ENCODE measurements at places on chromosomes 12 and 14.
A peak's percentile ranks its signal among the peaks of the same experiment; 100 is the strongest.

- DNase-seq = peak; percentile 85
Observed at GRCh38 chr12:26126340-26127284, 1.8 kb upstream of the BHLHE41 start.

DNA sequence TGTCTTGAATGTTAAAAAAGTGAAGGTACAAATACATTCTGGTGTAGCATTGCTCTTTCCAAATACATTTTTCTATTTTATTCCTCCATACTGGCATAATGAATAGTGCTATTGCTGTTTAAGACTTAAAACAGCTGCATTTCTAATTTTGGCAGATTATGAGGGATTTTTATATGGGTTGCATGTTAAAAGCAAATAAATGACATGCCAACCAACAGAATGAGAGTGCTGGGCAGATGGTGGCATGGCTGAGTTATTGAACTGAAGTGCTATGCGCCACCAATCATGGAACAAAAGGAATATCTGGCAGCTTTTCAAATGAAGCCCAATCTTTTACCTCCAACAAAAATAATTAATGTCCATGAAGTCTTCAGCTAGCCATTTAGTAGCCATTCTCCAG lies 215.0 kb downstream of the PRKD1 start:
- DNase-seq = no peak

GRCh38 chr14:105087963-105088811 lies 23.0 kb upstream of the GPR132 start:
- DNase-seq = no peak

- no peak for DNase-seq
Observed at GRCh38 chr14:29169408-29169807, 402.8 kb downstream of the FOXG1 start.

DNA sequence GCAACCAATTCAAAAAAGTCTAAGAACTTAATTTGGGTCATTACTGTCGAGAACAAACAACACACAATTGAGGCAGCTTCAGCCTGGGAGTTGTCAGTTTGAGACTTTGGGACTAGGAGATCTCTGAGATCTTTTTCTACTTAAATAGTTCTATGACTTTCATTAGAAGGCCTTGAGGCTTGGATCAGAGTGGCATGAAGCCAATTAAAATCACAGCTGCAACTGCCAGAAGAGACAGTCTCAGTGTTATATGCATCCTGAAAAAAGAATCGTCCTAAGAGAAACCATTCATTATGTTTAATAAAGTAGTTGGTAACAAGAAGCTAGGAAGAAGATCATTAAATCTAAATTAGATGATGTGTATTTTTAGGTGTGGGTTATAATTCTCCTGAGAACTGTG lies 170.8 kb upstream of the RASSF8 start:
- DNase-seq = no peak

DNA sequence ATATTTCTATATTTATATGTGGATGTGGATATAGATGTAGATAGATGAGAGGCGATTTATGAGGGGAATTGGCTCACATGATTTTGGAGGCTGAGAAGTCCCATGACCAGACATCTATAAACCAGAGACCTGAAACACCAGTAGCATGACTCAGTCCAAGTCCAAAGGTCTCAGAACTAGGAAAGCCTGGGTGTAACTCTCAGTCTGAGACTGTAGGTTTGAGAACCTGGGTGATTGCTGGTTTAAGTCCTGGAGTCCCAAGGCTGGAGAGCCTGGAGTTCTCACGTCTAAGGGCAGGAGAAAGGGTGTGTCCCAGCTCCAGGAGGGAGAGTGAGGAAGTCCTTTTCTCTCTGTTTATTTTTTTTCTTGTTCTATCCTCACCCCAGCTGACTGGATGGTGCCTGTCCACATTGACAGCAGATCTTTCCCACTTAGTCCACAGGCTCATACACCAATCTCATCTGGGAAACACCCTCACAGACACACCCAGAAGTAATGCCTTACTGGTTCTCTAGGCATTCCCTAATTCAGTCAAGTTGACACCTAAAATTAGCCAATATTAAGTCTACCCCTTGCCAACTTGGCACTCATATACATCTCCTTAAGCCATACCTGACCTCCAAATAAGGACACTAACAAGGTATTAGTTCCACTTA lies 45.4 kb downstream of the EMP1 start:
- no peak for DNase-seq

GRCh38 chr14:25875475-25875874 lies 722.4 kb downstream of the NOVA1 start:
- DNase-seq = no peak

- DNase-seq = no peak
Observed at GRCh38 chr12:29591140-29592020, 93.9 kb upstream of the OVCH1 start.

GRCh38 chr14:58109744-58110143 lies 42.3 kb downstream of the ARMH4 start:
- DNase-seq = peak; percentile 27

DNA sequence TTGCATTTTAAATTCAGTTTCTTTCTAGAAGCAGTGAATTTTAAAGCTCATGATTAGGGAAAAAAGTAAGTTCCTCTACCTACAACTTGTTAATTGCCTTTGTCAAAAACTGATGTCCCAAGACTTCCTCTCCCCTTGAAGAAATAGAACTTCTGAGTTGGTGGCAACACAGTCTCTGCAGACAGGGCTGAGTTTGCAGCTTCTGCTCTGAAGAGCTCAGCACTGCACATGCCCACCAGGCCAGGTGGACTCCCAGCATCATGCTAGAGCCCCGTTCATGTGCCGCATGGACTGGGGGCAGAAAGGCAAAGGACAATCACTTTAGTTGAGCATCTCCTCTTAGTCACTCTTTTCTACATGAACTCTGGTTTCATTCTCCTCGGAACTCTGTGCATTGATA lies 620.1 kb downstream of the VRK1 start:
- DNase-seq = no peak

GRCh38 chr14:33477797-33478196 lies 473.1 kb downstream of the EGLN3 start:
- DNase-seq = no peak

DNA sequence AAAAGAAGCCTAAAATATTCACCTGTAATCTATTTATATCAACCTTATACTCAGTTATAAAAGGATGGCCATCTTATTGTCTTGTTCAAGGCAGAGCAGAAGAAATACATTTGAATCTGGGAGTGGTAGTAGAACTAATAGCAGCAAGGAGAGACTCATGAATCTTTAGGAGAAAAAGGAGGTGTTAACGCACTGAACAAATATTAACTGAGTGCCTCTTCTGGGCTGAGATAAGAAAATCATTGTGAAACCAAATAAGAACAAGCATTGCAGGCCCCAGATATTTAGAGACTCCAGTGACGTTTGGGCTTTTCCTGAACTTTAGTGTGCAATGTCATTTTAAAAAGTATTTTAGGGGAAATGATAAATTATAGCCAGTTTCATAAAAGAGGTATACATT lies 790.6 kb downstream of the DIO2 start:
- no peak for DNase-seq

- no peak for DNase-seq
Observed at GRCh38 chr14:46573498-46573897, 78.1 kb downstream of the RPL10L start.

GRCh38 chr12:51217133-51217967 lies 512 bp downstream of the POU6F1 start:
- peak; percentile 30 for DNase-seq

- DNase-seq = peak; percentile 82
Observed at GRCh38 chr14:67943947-67944346, 124.4 kb downstream of the RAD51B start.

GRCh38 chr12:29537298-29537697 lies 39.8 kb upstream of the OVCH1 start:
- DNase-seq = no peak

GRCh38 chr12:2922329-2922728 lies 31.6 kb downstream of the TULP3 start:
- DNase-seq = no peak

DNA sequence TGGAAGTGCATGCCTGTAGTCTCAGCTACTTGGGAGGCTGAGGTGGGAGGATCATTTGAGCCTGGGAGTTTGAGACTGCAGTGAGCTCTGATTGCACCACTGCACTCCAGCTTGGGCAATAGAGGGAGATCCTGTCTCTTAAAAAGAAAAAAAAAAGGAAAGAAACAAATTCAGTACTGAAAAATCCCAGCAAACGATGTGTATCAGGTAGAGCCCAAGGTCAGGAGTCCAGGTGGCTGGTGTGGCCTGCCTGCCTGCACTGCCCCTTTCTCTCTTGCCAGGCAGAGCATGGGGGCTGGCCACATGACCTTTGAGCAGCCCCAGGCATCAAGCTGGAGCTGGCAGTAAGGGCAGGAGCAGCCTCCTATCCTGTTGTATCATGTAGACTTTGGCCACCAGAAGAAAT lies 31.8 kb downstream of the ELK3 start:
- DNase-seq = no peak

DNA sequence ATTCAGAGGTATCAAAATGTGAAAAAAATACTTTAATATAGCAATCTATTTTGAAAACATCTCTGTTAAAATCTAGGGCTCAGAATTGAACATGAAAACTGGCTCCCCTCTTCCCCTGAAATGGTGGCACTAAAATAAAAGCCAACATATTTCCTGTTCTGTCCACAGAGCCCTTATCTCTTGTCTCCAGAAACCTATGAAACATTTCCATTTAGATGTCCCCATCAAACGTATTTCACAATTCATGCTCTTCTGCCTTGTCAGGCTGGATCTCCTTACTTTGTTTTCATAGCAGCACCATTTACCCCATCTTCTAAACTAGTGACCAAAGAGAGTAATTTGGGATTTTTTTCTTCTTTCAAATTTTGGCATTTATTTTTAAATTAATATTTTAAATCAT lies 42.4 kb downstream of the PDE3A start:
- DNase-seq = peak; percentile 85

GRCh38 chr12:27732281-27732680 lies 21.6 kb downstream of the MRPS35 start:
- DNase-seq = no peak

Measured in KBM-7 (cell line).